CD4-positive, alpha-beta T cell (primary cell): ENCODE measurements at places on chromosomes 2 and 18.

GRCh38 chr18:57845605-57846074, 42.5 kb upstream of the ATP8B1 start:
- no peak for DNase-seq

DNA sequence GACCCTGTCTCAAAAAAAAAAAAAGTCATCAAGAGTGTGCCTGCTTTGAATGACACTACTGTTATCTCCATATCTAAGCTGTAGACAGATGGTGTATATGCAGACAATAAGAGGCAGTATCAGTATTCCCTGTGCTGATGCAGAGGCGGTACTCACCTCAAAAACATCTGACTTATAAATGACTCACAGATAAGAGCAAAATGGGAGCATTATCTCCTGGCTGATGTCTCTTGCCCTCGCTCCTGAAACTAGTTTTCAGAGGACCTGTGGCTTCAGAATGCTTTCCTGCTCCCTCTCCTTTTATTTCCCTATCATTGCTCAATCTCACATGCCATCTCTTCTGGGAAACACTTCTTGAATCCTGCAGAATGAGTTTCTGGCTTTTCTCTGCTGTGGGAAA, 289.6 kb downstream of the PTPRM start:
- no peak for DNase-seq

DNA sequence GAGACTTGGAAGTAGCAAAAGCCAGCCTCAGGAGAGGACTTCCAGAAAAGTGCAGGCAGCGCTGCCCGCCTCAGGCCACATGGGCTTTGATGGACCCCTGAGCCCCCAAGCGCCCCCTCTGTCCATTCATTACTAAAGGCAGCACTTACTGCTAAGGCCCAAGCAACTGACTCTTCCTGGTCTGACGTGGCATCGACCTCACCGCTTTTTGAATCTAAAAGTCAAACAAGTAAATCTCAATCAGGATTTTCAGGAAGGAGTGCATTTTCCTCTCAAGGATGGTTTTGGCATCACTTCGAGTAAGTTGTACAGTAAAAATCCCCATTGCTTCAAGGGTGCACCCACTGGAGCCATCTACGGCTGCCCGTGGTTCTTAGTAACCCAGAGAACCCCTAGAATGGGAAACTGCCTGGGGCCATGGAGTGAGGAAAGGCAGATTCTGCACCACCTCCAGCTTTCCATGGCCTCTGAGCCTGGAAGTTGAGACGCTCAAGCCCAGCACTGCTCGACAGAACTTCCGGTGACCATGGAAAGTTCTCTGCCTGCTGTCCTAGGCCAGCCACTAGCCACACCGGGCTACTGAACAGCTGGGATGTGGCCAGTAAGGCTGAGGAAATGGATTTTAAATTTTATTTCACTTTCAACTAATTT, 7.0 kb downstream of the HJURP start:
- DNase-seq = no peak

- DNase-seq = no peak
Measured at GRCh38 chr18:78721981-78722380, 257.6 kb upstream of the SALL3 start.

DNA sequence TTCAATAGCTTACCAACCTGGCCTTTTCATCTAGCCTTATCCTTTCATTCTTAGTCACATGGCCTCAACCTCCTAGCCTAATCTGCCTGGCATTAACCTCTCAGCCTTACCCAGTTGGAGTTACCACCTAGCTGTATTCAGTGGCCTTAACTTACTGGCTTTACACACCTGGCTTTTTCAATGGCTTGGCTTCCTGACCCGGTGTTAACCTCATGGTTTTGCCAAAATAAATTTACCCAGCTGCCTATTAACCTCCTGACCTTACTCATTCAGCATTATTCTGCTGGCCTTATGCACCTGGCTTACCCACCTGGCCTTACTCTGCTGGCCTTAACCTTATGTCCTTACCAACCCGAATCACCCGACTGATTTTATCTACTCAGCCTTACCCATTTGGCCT, 135.5 kb upstream of the ZSWIM2 start:
- DNase-seq = no peak

DNA sequence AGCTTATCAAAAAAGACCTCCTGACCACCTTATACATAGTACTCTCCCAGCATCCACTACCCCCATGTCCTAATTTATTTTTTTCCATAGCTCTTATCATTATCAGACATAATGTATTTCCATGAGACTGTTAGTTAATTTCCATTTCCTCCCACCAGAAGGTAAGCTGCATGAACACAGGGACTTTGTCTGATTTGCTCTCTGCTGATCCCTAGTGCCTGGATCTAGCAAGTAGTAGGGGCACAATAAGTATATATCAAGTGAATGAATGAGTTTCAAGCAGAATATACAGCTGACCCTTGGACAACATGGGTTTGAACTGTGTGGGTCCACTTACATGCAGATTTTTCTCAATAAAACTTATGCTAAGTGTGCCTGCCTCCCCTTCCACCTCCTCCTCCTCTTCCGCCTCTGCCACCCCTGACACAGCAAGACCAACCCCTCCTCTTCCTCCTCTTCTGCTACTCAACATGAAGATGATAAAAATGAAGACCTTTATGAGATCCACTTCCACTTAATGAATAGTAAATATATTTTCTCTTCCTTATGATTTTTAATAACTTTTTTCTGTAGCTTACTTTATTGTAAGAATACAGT, 53.8 kb downstream of the CTAGE1 start:
- DNase-seq = peak; percentile 39

- no peak for DNase-seq
Measured at GRCh38 chr2:86298411-86299390, 38.7 kb downstream of the REEP1 start.

DNA sequence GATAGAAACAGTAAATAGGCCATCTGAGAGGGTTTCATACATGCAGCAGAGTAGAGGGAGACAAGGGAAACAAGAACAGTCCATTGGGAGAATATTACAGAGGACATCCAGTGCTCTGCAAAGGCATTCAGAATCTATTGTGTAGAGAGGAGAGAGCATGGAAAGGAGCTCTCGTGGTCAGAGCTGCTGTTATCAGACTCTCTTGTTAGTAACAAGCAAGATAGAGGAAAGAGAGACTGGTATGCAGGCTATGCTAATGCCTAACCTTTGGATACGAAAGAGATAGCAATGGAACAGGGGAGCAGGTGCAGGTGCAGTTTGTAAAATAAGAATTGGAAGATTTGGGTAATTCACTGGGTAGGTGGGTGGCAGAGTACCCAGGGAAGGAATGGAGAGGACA, 855.9 kb downstream of the CNTNAP5 start:
- DNase-seq = no peak

GRCh38 chr2:84676295-84676694, 160.0 kb downstream of the DNAH6 start:
- no peak for DNase-seq

GRCh38 chr2:173942861-173943523, 22.2 kb downstream of the SP3 start:
- no peak for DNase-seq

DNA sequence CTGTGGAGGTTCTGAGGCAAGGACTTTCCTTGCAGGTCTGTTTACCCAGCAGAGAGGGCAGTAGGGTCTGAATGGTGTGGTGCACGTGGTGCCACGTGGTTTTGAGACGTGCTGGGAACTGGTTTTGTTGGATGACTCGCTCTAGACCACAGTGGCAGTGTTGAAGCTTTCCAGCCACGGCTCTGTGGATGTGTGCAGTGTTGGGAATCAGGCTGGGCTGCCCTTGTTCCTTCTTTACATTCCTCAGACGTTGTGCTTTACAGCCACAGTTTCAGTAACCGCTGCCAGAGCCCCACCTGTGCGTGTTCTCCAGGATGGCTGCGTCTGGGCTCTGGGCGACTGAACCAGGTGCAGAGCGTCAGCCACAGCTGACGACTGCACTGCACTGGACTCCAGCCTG, 8.2 kb downstream of the CTDP1 start:
- DNase-seq = no peak

DNA sequence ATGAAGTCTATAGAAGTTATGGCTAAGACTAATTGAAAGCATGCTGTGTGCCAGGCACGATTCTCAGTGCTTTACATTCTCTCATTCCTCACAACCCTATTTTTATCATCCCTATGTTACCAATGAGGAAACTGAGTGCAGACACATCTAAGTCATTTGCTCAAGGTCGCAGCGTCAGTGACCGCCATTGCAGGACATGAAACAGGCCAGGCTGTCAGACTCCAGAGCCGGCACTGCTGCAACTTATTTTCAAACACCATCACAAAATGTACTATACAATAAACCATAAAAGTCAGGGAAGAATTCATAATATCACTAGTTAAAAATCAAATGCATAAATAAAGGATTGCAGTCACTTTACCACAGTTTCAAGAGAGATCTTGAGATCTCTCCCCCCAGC, 5.6 kb downstream of the STK39 start:
- no peak for DNase-seq

- no peak for DNase-seq
Measured at GRCh38 chr2:51065276-51065675, 33.3 kb upstream of the NRXN1 start.

- no peak for DNase-seq
Measured at GRCh38 chr2:241730671-241731293, 3.6 kb upstream of the D2HGDH start.

DNA sequence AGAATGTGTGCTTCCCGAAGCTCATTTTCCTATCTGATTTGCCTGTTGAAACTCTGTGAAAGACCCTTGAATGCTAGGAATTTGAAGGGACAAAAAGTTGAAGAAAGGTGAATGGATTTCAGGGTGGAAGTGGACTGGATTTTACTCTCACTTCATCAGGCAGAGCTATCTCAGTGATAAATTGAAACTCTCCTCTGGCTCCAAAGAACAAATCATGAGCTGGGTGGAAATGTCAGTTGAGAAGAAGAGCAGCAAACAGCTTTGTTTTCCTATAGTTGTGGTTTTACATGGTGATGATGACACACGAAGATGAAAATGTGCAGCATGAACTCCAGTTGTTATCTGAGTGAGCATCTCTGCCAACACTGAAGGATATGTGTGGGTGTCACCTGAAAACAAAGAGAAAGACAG, 34.4 kb downstream of the CD28 start:
- DNase-seq = no peak

DNA sequence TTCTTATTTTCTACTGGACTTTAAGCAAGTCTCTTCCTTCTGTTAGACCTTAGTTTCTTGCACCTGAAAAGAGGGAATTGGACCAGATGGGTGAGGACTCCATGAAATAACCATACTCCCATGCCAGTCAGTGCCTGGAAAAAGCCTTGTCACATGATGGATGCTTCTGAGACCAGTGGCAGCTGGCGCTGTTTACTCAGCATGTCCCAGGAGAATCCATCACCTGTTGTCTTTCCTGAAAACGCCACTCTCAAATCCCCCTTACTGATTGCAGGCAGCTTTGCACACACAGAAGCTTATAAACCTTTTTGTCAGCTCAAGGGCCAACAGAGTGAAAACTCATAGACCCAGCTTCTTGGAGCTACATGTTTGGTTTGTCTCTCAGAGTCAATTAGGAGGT, 117.6 kb downstream of the POLE4 start:
- no peak for DNase-seq

DNA sequence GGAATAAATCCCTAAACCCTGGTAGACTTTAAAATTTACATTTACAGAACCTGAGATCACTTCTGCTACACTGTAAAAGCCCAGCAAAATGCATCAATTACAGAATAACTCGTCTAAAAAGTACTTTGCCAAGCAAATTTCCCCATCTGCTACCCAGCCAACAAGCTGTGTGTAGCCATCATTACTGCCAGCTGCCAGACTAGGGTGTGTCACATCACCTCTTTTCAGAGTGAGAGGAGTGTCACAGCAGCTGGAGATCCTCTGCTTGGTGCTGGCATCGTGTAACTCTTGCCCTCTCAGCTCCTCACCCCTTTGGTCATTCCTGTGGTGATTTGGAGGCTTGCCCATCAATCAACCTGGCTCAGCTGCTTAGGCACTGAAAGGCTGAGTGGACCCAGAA, 340.4 kb upstream of the MMADHC start:
- no peak for DNase-seq

DNA sequence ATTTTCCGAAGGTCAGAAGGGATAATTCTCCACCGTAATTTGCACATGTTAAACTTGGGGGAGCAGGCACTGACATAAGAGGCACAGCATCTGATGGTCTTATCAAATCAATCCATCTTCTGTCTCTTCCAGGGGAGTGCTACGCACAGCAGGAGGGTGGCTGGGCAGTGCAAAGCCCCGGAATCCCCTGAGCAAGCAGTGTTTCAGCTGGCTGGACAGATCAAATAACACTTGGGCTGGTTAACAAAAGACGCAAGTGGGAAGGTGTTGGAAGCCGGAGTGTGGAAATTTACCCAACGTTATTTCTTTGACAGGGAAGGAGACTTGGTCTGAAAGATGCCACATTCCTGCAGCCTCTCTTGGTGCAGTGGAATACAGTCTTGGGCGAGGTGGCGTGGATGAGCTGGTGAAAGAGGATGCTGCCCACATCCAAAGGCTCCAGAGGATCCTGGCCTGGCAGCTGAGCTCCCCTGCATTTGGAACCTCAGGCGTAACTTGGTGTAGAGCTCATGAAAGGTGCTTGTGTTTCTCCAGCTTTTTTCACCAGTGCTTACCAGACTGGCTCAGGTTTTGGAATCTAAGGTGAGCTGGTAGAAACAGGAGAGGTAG, 103.0 kb downstream of the MAPK4 start:
- DNase-seq = no peak

- DNase-seq = no peak
Measured at GRCh38 chr18:78641689-78642231, 337.9 kb upstream of the SALL3 start.

- DNase-seq = peak; percentile 59
Measured at GRCh38 chr2:217713395-217714286, 289.2 kb downstream of the TNS1 start.

DNA sequence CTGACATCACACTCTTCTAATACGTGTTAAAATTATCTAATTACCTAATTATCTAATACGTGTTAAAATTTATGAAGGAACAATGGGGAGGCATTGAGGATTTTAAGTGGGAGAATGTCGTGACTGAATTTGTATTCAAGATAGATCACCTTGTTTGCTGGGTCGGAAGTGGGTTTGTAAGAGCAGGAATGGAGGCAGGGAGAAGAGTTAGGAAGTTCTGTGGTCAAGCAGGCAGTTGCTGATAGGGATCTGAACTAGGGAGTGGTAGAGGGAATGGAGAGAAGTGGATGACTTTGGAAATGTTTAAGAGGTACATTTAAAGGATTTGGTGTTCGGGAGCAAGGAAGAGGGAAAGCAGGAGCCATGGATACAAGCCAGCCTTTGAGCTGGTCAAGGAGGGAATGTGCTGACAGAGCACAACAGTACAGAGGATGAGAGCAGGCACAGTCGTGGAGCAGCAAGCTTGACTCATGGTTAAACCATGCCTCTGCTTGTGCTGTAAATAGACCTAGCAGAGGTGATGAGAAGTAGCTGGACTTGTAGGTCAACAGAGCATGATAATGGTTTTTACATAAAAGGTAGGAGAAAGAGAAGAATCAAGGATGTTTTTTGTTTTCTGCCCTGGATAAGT, 16.2 kb downstream of the IL18RAP start:
- DNase-seq = no peak
